ENCODE measurements at places on chromosomes 11 and 22.

DNA sequence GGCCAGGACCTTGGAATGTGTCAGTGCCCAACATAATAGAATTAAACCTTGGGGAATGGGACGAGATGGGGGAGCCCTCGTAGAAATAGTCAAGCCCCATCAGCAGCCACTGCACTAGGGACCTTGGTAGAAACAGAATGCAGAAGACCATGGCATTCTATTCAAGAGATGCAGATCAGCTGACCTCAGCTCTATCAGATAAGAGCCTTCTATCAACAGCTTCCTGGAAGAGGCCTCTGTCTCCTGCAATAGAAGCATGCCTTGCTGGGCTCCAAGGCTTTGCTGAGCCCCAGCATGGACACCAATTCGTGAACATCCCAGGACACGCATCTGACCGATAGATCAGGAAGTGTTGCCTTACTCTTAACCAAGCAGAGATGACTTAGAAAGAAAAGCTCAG, 27.5 kb upstream of the FLI1 start:
- no peak for DNase-seq

- DNase-seq = no peak
Measured at GRCh38 chr22:24437741-24438328, 10.4 kb downstream of the ADORA2A start.

DNA sequence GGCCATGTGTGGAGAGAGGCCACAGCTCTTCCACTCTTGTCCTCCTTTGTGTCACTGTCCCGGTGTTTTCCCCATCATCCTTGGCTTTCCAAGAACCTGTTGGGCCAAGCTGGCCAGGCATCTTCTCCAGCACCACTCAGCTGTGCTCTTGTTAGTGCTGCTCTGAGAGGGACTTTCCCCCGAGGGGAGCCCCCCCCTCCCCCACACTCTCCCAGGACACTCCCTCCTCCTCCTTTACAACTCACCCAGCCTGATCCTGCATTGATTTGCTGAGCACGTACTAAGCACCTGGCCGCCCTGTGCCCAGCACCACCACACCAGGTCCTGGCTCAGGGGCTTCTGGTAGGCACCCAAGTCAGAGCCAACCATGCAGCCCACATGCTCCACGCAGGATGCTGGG, 13.2 kb downstream of the TP53AIP1 start:
- no peak for DNase-seq

DNA sequence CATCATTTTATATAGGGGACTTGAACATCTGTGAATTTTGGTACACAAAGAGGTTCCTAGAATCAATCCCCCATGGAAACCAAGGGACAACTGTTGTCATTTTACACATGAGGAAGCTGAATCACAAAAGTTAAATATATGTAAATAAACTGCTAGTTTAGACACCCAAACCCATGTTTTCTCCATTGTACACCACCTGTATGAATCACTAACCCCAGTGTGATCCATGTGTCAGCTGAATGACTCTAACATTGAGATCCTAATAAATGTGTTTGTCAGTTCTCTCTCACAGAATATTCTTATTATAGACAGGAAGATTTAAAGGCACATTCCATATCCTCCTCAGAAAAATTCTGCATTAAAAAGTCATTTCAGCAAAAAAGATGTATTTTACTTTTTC, 83.3 kb downstream of the ATG16L2 start:
- no peak for DNase-seq

DNA sequence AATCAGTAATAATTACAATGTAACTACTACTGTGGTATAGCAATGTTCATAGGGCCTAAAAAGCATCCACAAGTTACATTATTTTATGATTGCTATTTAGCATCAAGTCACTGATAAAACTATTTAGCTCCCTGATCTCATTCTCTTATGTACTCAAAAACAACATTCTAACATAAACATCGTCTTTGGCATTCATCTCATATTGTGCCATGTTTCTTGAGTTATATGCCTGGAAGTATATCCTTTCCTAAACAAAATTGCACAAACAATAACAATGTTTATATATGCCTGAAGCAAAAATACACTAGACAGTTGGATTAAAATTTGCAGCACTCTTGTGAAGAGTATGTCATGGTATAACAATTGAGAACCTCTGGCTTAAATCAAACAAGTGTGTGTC, 34.1 kb downstream of the HORMAD2 start:
- no peak for DNase-seq
